ENCODE measurements at places on chromosomes 1 and 21. TPM values are rescaled to one million over a fixed set of nuclear protein-coding genes. Genes with fewer than 3 reads are reported as not detected.
A peak's percentile ranks its signal among the peaks of the same experiment; 100 is the strongest.

TRNAU1AP gene
- 32.7 TPM for total RNA-seq

DNA sequence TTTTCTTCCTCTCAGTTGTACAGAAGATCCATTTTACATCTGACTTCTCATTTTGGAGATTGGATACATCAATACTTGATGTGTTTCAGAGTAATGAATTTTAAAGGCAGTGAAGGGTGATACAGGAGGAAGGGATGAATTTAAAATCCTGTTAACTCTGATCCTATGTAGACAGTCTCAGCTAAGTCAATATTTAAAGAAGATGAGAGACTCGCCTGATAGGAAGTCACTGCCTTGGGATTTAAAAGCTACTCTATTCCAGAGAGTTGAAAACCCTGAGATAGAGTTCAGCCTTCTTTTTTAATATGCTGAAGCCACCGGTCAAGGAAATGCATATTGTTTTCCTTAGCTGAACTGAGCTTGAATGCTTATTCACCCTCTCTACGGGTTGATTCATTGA lies 42.7 kb downstream of the HUNK start:
- H3K27ac ChIP-seq, result no peak overlapping the region
- H3K4me3 ChIP-seq, result no peak overlapping the region
- no peaks in the 10 kb centered on the region for H3K36me3 ChIP-seq
- no peaks in the 10 kb centered on the region for H3K4me1 ChIP-seq

DNA sequence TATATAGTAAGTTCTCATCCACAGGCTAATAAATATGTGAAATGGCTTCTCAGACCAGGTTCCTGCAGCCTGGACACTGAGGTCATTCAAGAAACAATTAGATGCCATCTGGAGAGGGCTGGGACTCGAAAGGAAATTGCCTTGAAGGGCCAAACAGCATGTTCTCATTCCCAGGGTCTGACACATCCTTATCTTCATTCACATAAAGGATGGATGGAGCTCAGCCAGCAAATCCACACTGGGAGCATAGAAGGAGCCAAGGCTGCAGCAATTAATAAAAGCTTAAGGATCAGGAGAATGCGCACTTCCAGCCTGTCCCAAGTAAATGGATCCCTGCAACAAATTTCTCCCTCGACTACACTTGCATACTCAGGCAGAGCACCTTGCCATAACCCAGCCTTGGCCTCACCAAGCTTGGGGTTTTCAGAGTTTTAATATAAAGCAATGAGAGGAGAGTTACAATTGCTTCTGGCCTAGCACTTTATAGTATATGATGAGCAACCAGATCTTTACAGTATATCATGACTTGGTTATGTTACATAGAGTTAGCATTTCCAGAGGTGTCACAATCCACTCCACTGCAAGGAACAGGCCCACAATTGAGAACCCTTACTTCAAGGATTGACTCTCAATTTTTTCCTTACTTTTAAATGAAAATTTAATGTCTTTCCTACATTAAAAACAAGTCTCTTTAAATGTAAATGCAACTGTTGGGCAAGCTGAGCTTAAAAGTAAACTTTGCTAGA lies 55.9 kb downstream of the BCAR3 start:
- H3K27ac ChIP-seq, result no peak overlapping the region
- peak; percentile 46 for DNase-seq
- H3K36me3 ChIP-seq, result no peaks in the 10 kb centered on the region
- H3K27me3 ChIP-seq, result no peaks in the 10 kb centered on the region
- no peak overlapping the region for H3K4me3 ChIP-seq

- H3K4me3 ChIP-seq, result no peak overlapping the region
- H3K4me1 ChIP-seq, result no peaks in the 10 kb centered on the region
- H3K27me3 ChIP-seq, result no peaks in the 10 kb centered on the region
- no peak overlapping the region for H3K27ac ChIP-seq
Observed at GRCh38 chr1:23533246-23534023, 2.4 kb upstream of the E2F2 start.

DNA sequence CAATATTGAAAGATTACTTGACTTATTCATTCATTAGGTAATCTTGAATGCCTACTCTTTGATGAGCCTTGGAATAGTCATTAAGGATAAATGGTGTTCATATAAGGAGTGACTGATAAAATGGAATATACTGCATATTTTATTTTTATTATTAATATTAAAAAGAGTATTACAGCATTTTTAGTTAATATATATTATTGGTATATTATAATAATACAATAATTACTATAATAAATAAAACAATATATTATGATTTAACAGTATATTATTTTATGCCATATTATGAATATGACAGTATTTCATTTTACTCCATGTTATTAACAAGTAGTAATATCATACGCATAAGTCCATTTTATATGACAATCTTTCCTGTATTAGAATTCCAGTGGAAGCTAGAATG lies 490.8 kb upstream of the NFIA start:
- no peak overlapping the region for H3K4me3 ChIP-seq
- H3K27me3 ChIP-seq, result no peaks in the 10 kb centered on the region
- DNase-seq, result no peak
- H3K36me3 ChIP-seq, result no peaks in the 10 kb centered on the region
- no peaks in the 10 kb centered on the region for H3K4me1 ChIP-seq

NFASC gene
- total RNA-seq, result 29.7 TPM

DNA sequence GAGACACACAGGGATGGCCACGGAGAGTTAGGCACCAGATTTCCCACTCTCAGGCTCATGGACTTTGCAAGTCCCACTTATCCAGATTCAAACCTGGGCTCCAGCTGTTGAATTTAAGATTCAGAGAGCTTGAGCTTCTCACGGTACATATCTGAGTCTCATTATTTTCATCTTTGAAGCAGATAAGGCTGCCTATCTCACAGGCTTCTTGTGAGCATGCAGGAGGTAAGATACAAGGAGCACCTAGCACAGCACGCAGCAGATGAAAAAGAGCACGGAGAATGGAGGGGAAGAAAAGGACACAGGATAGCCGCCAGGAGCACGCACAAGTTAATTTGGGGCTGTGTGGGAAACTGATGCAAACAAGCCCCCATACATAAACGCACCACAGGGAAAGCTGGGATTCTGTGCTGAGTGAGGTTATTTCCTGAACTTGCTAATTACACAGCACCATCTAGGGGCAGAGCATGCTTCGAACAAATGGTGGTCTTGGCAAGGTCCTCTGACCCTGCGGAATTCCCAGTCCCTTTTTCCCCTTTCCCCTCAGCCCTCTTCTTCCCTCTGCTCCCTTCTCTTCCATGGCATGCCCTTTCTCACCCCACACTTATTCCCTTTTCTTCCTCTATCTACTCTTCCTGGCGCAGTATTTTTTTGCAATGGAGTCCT lies 134.7 kb upstream of the VANGL1 start:
- H3K4me1 ChIP-seq, result no peaks in the 10 kb centered on the region
- no peaks in the 10 kb centered on the region for H3K27me3 ChIP-seq
- no peak overlapping the region for H3K4me3 ChIP-seq
- peak; percentile 20 for DNase-seq
- no peak overlapping the region for H3K27ac ChIP-seq

SPRR1A gene
- not detected for total RNA-seq

OLIG2 gene
- not detected for total RNA-seq

TMEM50A gene
- 15.6 TPM for total RNA-seq

- no peaks in the 10 kb centered on the region for H3K4me1 ChIP-seq
- no peak overlapping the region for H3K4me3 ChIP-seq
- DNase-seq, result no peak
- no peaks in the 10 kb centered on the region for H3K36me3 ChIP-seq
- H3K27ac ChIP-seq, result no peak overlapping the region
- H3K27me3 ChIP-seq, result no peaks in the 10 kb centered on the region
Observed at GRCh38 chr1:215128504-215128903, 46.0 kb downstream of the KCNK2 start.

DNA sequence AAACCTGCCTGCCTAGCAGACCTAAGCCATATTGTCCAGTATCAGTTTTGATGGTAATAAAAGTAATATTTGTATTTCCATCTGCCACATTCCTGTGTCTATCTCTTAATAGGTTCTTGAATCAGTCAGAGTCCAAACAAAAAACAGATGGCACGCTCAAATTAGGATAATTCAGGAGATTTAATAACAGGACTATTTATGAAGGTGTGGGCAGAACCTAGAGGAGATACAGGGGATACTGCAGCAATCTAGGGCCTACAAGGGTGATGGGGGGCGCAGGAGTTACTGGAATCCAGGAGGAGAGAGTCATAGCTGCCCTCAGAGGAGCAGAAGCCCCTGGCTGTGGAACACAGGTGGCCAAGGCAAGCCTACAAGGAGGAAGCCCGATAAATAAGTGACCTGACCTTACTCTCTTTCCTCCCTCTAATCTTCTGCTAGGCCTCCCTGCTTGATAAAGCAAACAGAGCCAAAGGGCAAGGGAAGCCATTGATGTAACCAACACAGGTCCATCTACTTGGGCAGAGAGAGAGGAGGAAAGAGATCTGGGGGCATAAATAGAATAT lies 11.9 kb upstream of the HYI start:
- H3K4me3 ChIP-seq, result no peak overlapping the region
- H3K27ac ChIP-seq, result no peak overlapping the region
- no peaks in the 10 kb centered on the region for H3K27me3 ChIP-seq
- no peak for DNase-seq

DNA sequence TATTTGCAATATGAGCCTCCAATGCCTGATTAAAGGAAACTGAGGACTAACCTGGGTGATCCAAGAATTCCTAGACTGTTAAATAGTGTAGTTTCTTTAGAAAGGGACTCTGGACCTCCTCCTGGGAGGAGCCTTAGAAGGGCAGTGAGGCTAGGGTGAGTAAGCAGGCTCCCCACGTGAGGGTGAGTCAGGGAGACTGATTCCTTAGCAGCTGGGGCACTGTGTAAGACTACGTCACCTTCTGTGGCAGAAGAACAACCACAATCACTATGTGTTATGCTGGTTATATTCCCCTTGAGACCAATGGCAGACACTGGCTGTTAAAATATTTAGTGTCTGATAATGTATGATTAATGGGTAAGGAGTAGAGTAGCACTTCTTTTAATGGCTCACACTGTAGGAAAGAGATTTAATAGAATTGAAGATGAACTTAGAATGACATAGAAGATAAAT lies 53.3 kb upstream of the SYT14 start:
- H3K36me3 ChIP-seq, result no peaks in the 10 kb centered on the region
- peak; percentile 64 for DNase-seq
- no peaks in the 10 kb centered on the region for H3K27me3 ChIP-seq
- no peak overlapping the region for H3K4me3 ChIP-seq

- H3K36me3 ChIP-seq, result no peaks in the 10 kb centered on the region
- H3K27me3 ChIP-seq, result no peaks in the 10 kb centered on the region
Observed at GRCh38 chr1:157146244-157146643, 8.0 kb upstream of the ETV3 start.

GRCh38 chr1:228944935-228945371 lies 209.7 kb downstream of the RHOU start:
- H3K27ac ChIP-seq, result no peak overlapping the region
- no peaks in the 10 kb centered on the region for H3K36me3 ChIP-seq
- H3K27me3 ChIP-seq, result no peaks in the 10 kb centered on the region
- no peak for DNase-seq
- no peak overlapping the region for H3K4me3 ChIP-seq

DNA sequence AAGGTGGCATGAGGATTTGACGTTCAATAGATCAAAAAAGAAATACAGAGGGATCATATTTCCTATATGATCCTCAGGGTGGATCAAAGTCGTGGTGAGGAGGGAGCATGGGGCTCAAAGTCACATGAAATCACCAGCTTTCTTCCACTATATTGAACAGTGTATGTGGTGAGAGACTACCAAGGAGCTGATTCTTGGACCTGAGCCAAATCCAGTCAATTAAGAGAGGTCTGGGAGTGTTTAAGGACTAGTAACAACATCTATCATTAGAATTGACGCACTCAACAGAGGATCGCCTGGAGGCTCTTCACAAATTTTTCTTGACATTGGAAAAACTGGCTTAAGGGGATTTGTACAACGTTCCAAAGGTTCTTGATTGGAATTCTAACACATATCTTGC lies 267.7 kb upstream of the PROX1 start:
- no peak overlapping the region for H3K4me3 ChIP-seq
- DNase-seq, result no peak
- no peaks in the 10 kb centered on the region for H3K4me1 ChIP-seq
- no peaks in the 10 kb centered on the region for H3K36me3 ChIP-seq
- H3K27me3 ChIP-seq, result no peaks in the 10 kb centered on the region
- no peak overlapping the region for H3K27ac ChIP-seq

- H3K4me1 ChIP-seq, result peaks cover 10% of the 10 kb centered on the region
- no peaks in the 10 kb centered on the region for H3K36me3 ChIP-seq
- peak overlapping the region; percentile 73 for H3K27ac ChIP-seq
- DNase-seq, result peak; percentile 77
- no peak overlapping the region for H3K4me3 ChIP-seq
- no peaks in the 10 kb centered on the region for H3K27me3 ChIP-seq
Observed at GRCh38 chr1:117231748-117232373, 21.1 kb upstream of the VTCN1 start.

FMO4 gene
- total RNA-seq, result not detected

DNA sequence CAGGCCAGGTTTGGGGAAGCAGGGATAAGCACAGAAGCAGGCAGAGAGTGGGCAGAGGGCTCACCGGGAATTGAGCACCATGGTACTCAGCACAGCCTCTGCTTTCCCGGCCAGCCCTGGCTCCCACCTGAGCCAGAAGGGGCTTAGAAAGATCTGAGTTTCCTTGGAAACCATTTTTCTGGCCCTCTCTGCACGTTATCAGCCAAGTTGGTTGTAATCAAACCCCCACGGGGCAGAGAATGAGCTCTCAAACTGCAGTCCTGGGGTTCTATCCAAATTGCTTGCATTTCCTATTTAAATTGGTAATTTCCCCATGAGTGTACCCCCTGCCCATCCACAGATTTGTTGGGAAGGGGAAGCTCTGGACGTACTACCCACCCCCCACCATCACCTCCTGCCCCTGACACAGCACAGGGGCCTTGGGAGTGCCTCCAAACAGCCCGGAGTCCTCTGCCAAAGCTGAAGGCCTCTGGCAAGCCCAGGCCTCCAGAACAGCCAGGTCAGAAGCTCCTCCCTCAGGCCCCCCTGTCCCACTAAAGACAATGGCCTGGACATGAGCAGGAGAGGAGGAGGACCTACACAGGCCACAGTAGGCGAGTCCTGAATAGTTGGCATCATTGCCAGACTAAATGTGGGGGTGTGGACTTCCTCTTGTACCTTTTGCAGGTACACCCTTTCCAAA lies 42.7 kb upstream of the GJB5 start:
- H3K27me3 ChIP-seq, result no peaks in the 10 kb centered on the region
- H3K4me3 ChIP-seq, result no peak overlapping the region
- DNase-seq, result peak; percentile 17
- H3K4me1 ChIP-seq, result no peaks in the 10 kb centered on the region

GRCh38 chr1:183061194-183061593 lies 38.0 kb downstream of the LAMC1 start:
- H3K4me1 ChIP-seq, result no peaks in the 10 kb centered on the region
- H3K36me3 ChIP-seq, result no peaks in the 10 kb centered on the region
- no peak overlapping the region for H3K4me3 ChIP-seq
- H3K27ac ChIP-seq, result peak overlapping the region; percentile 14
- H3K27me3 ChIP-seq, result no peaks in the 10 kb centered on the region

HPCAL4 gene
- total RNA-seq, result not detected

DNA sequence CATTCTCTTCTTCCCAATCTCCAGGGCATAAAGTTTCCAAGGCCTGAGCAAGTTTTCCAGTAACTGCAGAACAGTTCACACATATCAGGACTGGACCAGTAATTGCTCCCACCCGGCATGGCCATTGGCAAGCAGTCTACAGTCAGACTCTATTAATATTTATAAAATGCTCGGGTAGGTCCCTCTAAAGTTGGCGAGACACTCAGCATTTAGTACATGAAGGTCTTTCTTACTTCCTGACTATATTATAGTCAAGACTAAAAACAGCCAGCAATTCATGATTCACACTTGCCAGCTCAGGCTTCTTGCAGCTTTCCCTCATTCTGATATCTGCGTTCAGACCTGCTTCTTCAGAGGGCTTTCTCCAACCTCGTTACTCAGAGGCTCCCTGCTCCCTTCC lies 25.4 kb downstream of the GADD45A start:
- no peaks in the 10 kb centered on the region for H3K27me3 ChIP-seq
- H3K4me3 ChIP-seq, result no peak overlapping the region
- peaks cover 8% of the 10 kb centered on the region for H3K4me1 ChIP-seq
- DNase-seq, result no peak
- peak overlapping the region; percentile 27 for H3K27ac ChIP-seq
- H3K36me3 ChIP-seq, result no peaks in the 10 kb centered on the region

IGSF9 gene
- 1.2 TPM for total RNA-seq

PLA2G2A gene
- total RNA-seq, result 47.6 TPM

All from uterus (tissue), 4 donors.